ENCODE measurements at places on chromosomes 2 and 18.

GRCh38 chr2:25042321-25043240 lies 705 bp downstream of the EFR3B start:
- DNase-seq, result peak; percentile 3

GRCh38 chr18:58544616-58545337 lies 84.1 kb downstream of the ALPK2 start:
- no peak for DNase-seq

DNA sequence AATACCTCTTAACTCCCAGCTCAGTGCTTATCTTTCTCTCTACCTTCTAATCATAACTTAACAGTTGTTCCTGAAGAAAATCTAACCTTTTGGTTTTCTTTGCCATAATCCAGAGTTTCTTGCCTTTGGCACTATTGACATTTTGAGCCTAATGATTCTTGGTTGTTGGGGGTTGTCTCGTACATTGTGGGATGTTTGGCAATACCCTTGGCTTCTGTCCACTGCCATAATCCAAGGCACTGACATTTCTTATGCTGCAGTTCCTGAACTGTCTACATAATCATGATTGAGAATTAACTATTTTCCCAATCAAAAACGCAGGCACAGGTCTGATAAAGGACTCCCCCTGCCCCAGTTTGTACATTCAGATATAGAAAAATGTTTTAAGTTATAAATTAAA lies 203.2 kb upstream of the MEX3C start:
- DNase-seq, result no peak

DNA sequence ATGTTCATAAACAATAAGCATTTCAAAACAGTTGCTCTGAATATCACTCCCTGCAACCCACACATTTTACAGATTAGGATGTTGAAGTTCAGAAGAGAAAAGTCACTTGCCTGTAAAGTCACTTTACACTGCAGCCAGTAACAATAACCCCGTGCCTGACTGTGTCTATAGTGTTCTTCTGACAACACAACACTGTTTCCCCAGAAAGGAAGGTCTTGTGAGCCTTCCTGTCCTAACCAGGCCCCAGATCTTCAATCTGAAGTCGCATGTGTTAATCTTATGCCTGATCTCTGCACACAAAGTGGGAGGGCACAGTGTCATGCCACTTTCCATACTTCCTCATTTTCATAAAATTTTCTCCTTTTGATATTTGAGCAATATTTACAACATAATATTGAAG lies 120.2 kb downstream of the FEZ2 start:
- DNase-seq, result no peak

GRCh38 chr2:77142141-77142540 lies 380.0 kb downstream of the LRRTM4 start:
- DNase-seq, result no peak

- no peak for DNase-seq
Measured at GRCh38 chr2:144377914-144378313, 142.0 kb downstream of the ZEB2 start.

- no peak for DNase-seq
Measured at GRCh38 chr2:37091873-37092272, 7.6 kb downstream of the GPATCH11 start.

- DNase-seq, result no peak
Measured at GRCh38 chr2:7119132-7119835, 202.1 kb downstream of the RNF144A start.

DNA sequence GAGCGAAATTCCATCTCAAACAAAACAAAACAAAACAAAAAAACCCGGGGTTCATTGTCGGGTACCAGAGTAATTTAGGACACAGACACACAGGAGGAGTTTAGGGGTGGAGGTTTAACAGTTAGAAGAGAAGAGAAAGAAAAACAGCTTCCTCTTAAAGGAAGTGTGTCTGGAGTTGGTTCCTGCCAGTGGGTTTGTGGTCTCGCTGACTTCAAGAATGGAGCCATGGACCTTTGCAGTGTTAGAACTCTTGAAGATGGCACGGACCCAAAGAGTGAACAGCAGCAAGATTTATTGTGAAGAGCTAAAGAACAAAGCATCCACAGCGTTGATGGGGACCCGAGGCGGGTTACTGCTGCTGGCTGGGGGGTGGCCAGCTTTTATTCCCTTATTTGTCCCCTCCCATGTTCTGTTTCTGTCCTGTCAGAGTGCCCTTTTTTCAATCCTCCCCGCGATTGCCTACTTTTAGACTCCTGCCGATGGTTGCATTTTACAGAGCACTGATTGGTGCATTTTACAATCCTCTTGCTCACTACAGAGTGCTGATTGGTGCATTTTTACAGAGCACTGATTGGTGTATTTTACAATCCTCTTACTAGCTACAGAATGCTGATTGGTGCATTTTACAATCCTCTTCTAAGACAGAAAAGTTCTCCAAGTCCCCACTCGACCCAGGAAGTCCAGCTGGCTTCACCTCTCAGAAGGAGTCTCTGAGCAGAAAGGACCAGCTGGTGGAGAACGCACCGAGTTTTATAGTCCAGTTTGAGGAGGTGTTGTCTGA lies 28.7 kb upstream of the ATP8B1 start:
- no peak for DNase-seq

GRCh38 chr2:42095923-42096408 lies 48.1 kb downstream of the PKDCC start:
- DNase-seq, result peak; percentile 74

DNA sequence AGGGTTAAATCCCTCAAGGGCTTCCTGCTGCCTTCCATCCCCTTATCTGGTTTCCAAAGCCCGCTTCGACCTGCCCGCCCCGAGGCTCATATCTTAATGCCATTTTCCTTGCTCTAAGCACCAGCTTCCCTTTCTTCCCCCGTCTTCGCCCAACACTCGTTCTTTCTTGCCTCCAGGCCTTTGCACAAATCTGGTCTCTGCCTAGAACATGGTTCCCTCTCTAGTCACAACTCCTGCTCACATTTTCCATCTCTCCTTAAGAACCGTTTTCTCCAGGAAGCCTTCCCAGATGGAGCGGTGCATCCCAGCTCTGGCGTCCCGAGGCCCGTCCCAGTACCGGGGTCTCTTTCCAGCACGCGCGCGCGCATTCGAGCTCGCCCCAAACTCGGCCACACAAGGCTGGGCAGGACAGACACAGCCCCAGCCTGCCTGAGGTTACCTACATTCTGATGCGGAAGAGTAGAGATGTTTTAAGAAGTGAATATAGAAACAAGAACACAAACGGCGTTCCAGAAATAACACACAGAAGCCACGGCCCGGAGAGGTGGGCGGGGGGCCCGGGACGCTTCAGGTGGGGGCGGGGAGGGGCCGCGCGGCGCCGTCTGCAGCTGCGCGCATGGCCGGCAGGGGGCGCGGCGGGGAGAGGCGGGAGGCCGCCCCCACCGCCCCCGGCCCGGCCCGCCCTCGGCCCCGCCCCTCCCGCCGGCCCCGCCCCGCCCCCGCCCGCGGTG lies at the start of gene DGKD:
TSS of gene DGKD (plus strand) at position 726 of the 731 bp plus-strand sequence. CDS start 25 bp downstream, outside the sequence.
- DNase-seq, result peak; percentile 77

GRCh38 chr18:35143622-35144596 lies 96.9 kb upstream of the ZNF397 start:
- peak; percentile 9 for DNase-seq

- DNase-seq, result no peak
Measured at GRCh38 chr2:223010641-223011040, 41.3 kb upstream of the KCNE4 start.

GRCh38 chr2:32189011-32189410 lies 23.3 kb downstream of the SLC30A6 start:
- DNase-seq, result no peak

DNA sequence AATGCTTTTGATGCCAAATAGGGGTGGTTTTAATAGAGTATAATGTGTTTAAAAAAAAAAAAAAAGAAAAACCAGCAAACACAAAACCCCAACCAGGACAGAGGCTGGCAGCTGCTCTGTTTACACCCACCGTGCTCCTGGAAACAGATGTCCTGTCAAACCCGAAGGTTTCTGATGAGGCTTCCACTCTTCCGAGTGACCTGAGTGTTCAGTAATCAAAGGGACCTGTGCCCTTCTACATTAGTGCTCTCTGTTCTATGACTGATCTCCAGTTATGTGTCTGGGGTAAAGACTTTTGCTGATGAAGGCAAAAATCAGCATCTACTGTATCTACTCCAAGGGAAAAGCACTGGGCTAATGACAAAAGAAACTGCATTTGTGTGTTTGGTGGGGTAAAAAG lies 3.5 kb upstream of the KLHL29 start:
- DNase-seq, result no peak

DNA sequence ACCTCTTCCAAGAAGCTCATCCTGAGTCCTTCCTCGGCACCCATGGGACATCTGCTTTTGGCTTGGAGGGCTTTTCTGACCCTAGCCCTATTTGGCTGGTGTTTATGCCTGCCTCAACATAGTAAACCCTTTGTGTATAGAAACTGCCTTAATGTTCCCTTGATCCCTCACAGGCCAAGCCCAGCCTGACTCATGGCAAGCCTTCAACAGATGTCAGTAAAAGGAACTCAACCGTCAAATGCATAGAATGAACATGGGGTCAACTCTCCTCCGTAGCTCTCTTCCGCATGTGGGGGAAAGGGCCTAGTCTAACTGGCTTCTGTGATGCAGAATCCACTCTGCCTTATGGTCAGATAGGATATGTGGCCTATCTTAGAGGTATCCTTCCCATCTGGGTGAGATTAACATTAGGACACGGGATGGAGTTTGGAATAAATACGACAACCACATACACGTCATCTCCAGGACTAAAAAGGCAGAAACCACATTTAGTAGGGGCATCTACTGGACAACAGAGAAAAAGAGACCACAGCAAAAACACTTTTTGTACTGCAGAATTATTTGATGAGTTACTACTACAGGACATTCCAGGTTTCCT lies 2.5 kb upstream of the NPAS2 start:
- DNase-seq, result no peak

- DNase-seq, result no peak
Measured at GRCh38 chr18:79507076-79507545, 111.4 kb downstream of the NFATC1 start.

DNA sequence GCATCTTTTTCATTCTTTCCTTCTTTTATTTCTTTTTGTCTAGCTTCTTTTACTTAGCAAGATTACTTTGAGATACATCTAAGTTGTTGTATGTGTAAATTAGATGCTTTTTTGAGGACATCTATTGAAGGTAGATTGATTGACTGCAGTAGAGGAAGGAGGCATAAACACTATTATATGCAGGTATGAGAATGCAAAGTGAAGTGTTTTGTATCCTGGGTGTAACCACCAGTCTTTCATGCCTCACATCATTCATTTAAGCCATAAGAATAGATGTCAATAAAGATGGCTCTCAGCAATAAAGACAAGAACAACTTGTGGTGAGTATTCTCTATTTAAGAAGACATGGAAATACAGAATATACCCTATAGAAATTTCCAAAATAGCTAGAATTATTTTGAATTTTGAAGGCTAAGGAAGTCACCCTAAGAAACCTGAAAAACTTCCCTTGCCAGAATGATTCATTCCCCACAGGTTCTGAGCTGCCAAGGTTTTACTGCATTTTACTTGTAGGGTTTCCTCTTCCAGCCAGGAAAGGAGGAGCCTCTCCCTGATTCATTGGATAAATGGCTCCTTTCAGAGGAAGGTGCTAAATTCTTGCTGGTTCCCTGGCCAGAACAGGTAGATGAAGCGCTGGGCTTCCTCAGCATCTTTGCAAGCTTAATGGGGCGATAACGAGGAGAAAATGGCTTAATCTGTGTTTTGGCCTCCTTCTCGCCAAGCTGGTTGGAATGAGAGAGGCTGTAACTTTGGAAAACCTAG lies 279.8 kb upstream of the SLC14A2 start:
- no peak for DNase-seq

GRCh38 chr2:10091182-10091888 lies 11.1 kb upstream of the CYS1 start:
- no peak for DNase-seq

GRCh38 chr2:59093571-59093970 lies 852.4 kb upstream of the FANCL start:
- no peak for DNase-seq

DNA sequence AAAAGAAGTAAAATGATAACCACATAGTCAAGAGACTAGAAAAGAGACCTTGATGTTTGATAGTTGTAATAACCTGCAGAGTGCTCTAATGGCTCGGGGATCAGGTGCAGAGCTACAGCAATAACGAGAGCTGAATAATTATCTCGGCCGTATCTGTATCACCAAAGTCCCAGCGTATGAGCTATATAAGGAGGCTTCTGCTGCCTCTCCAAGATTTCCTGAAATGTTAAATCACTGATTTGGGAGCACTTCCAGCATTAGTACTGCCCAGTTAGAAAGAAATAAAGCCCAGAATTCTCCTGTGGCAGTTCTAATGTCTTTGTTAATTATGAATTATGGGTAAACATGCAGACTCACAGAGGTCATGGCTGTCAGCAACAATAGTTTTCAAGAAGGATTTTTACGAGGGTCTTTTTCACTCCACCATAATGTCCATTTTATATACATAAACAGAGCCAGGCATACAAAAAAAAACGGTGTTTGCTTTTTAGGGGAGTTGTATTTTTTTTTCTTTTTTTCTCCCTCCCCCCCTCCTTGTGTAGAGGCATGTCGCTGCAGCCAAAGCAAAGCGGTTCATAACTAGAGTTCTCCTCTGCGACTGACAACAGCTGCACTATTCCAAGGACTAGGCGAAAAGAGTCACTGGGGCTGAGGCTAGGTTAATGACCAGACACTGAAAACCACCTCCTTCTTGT lies 168.3 kb upstream of the VRK2 start:
- DNase-seq, result no peak

GRCh38 chr2:3485166-3485565 lies 34.2 kb downstream of the ADI1 start:
- no peak for DNase-seq

DNA sequence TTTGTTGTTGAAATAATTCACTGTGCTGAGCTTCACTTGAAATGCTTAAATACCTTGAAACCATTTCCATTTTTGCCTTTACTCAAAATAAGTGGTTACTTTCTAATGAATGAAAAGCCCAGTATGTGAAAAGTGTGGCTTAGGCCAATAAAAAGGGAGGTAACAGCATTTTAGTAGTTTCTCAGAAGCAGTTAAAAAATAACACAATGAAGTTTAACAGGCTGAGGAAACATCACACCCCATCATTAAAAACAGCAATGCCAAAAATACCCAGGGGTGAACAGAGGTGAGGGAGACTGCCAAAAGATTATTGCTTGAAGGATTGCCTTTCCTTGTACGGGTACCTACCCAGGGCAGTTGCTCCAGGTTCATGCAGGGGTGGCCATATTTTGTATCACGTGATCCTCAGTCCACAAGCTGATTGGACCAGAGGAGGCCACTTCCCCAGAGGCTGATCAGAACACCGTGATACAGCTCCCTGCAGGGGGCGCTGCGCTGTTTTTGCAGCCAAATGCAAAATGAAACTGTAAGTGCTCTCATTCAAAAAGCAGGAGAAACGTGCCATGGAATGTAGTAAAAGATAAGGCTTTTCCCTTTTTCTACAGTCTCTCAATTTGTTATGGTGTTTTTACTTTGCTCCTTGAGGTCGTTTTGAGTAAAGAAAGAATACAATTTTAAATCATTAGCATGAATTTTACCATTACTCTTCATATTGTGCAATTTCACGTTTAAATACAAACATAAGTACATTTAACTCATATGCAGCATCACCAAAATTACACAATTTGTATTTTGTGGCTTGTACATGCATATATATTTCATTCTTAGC lies 70.2 kb upstream of the SH3BP4 start:
- DNase-seq, result no peak

All from T-helper 9 cell (primary cell).